Testis (tissue), 5 donors: ENCODE measurements at places on chromosomes 2 and 18.

GRCh38 chr2:241111440-241111805 is 9.3 kb upstream of the MTERF4 start:
- no peak for DNase-seq

DNA sequence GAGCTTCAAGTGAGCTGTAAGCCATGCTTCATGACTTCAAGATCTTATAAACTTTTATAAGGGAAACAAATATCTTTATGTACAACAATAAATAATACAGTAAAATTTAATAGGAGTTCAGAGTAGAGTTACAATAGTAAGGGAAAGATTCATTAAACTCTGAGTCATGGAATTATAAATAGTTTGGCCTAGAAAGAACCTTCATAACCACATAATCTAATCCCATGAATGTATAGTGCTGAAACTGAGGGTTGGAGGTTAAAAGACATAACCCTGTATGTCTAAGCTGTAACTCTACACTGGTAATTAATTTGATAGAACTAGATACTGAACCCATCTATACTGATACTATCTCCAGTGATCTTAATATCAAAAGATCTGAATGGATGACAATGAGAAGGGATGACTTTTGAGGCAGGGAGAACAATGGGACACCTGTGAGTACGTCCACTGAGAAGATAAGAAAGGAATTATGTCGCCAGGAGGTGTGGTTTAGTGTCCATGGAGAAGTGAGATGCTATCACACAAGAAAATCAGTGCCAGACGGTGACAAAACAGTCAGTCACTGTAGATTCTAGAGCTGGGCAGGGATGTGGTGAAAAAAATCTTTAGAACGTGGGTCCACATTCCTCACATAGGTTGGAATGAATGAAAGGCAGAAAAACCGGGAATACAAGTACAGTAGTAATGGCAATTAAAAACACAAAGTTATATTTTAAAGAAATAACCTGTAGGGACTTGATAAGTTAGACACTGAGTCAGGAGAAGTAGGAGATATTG is 1.1 kb downstream of the IL1F10 start:
- no peak for DNase-seq

GRCh38 chr2:190589008-190589407 is 54.5 kb upstream of the NEMP2 start:
- no peak for DNase-seq

DNA sequence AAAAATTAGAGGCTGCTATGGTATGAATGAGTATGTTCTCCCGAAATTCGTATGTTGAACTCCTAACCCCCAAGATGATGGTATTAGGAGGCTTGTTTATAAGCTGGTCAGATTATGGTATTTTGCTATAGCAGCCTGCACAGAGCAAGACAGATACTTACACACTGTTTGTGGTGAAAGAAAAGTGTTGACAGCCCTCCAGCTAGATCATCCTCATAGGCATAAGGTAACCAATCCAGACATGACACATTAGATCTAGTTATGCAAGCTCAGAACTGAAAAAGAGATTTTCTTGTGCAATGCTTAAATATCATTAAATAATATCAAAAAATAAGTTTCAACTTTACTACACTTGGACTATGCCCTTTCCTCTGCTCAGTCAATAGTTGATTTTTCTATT is 107.1 kb downstream of the ABCA12 start:
- no peak for DNase-seq

- no peak for DNase-seq
Observed at GRCh38 chr2:121052023-121052422, 233.0 kb downstream of the TFCP2L1 start.

DNA sequence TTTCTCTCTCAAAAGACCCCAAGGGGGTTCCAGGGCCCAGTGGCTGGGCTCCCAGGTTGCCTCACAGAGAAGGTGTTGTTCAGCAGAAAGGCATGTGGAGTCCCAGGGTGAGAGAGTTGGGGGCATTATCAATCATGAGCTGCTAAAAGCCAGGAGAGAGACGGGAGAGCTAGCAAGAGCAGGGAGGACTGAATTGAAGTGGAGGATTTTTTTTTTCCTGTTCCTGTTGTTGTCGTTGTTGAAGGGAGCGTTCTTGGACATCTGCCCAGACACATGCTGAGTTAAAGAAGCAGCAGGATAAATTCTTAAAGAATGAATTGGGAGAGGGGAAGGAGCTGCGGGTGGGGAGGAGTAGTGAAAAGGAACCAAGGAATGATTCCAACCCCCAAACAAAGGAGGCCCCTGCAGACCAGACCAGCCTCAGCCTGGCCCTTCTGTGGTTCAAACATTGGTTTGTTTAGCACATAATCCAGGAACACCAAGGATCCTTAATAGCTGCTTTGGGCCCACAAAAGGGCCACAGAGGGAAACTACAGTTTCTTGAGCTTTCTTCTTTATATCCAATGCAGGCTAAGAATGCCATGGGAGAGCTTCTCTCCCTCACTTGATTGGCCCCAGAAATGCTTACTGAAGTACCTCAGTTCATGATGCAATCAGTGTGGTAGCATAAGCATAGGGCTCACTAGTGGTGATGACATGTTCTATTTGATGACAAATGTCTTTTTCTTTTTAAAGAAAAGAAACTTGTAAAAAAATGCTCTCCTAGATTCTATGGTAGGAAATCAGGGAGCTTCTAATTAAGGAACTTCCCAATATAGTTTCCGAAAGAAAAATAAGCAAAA is 146.0 kb downstream of the SETBP1 start:
- peak; percentile 93 for DNase-seq

DNA sequence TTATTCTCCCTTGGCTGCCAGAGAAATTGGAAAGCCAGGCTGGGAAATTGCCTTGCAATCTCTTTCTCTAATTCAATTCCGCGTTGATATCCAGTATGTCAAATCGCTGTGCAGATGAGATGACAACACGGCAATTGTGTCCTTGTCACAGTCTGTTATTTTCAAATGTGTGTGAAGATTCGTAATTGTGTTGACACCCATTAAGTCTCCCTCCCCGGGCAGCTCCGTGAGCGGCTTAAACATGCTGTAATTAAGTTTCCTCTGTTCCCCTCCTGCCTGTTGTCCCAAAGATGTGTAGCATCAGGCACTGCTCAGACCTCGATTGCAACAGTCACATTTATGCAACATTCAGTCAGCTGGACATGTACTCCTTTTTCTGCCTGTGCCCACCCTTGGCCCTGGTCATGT is 209.5 kb downstream of the LPIN1 start:
- DNase-seq: no peak

DNA sequence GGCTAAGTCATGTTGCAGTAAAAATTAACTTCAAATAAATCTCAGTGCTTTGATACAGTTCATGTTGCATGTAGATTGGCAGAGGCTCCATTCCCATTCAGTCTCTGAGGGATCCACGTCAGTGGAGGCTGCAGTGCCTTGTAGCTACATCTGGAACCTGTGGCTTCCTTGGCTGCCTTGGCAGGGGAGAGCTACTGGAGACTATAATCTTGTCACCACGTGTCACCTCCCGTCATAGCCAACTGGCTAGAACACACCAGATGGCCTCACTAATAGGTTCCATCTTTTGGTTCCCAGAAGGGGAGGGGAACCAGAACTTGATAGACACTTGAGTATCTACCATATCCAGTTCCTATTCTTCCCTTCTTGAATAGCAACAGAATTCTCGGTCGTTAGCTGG is 28.4 kb downstream of the E2F6 start:
- DNase-seq: no peak

DNA sequence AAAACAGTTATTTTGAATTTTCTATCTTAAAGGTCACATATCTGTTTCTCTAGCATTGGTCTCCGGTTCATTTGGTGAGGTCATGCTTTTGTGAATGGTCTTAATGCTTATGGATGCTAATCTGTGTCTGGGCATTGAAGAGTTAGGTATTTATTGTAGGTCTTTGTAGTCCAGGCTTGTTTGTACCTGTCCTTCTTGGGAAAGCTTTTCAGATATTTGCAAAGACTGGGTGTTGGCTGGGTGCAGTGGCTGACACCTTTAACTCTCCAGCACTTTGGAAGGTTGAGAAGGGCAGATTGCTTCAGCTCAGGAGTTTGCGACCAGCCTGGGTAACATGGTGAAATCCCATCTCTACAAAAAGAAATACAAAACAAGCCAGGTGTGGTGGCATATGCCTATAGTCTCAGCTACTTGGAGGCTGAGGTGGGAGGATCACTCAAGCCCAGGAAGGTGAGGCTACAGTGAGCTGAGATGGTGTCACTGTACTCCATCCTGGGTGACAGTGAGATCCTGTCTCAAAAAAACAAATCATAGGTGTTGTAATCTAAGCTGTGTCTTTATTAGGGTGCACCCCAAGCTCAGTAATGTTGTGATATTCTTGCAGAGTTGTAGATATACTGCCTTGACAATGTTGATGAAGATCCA is 82.3 kb downstream of the FAM117B start:
- no peak for DNase-seq

- no peak for DNase-seq
Observed at GRCh38 chr18:31056296-31056695, 13.8 kb upstream of the DSC3 start.

GRCh38 chr2:106115250-106115649 is 78.9 kb downstream of the UXS1 start:
- no peak for DNase-seq

GRCh38 chr2:240189686-240190085 is 49.2 kb upstream of the OTOS start:
- no peak for DNase-seq

DNA sequence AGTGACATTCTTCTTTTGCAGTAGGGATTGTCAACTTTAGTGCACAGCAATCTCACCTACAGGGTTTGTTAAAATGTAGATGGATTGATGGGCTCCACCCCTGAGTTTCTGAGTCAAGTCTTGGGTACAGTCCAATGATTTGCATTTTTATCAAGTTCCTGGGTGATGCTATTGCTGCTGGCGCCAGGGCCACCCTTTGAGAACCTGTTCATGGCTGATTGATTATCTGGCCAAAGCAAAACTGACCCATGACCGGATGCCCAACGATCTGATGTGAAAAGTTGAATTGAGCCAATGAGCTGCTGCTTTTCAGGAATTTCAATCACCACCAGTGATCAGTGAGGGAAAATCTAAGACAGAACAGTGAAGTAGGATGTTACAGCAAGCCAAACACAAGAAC is 675.3 kb downstream of the TMEM182 start:
- no peak for DNase-seq

DNA sequence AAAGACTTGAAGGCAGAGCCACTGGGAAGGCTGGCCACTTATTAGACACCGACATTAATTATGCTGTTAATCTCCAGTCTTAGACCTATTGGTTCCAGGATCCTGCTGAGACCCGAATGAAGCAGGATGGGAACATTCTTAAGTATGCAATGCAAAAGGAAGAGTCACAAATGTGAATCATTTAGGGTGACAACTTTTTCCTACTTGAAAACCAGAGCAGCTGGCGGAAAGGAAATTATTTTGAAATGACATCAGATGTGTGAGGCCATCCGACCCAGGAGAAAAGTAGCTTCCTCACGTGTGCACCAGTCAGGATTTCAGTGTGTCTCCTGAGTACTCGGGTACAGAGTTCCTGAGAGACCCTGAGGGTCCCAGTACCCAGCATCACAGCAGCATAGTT is 222.9 kb upstream of the NCKAP5 start:
- no peak for DNase-seq

DNA sequence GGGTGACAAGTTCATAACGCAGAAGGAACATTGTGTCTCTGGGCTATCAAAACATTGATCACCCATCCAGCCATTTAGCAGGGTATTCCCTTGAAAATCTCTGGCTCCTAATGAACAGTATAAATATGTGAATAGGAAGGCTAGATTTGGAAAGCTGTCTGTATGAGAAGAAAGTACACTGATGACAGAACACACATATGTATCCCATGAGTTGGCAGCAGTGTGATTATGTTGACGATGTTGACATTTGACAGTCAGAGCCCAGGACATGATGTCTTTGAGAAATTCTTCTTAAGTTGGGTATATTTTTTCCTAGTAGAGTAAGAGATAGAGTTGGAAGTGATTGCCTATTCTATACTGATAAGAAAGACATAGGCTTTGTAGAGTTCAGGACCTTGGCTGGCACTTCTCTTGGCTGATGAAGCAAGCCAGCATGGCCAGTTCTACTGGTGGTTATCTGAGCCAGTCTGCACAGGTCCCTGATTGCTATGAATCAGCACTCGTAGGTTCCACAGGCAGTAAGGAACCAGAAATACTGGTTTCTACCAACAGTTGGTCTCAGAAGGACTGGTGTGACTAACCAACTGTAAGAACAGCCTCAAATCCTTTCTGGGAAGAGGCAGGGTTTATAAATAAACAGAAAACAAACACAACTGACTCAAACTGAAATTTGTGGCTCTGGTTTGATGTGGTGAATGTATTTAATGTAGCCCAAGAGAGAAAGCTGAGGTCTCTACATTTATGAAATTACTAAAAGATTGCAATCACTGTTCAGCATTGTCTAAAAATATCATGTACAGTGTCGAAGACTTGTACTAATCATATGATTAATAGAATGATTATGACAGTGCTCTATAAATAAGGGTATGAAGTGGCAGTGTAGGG is 43.9 kb upstream of the RAPH1 start:
- DNase-seq: no peak

DNA sequence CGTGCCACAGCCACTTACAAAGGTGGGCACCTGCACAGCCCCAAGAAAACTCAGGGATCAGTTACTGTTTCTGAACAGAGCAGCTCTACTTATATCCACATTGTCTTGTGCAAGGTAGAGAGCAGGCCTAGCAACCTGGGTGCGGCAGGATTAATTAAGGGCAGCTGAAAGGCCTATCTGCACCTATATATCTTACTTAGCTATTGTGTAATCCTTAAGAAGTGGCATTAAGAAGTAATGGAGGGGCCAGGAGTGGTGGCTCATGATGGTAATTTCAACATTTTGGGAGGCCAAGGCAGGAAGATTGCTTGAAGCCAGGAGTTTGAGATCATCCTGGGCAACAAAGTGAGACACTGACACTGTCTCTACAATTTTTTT is 12.8 kb upstream of the ARL5A start:
- DNase-seq: no peak

GRCh38 chr18:4789506-4789905 is 334.4 kb upstream of the DLGAP1 start:
- DNase-seq: no peak
